ENCODE measurements at places on chromosomes 4 and X.

DNA sequence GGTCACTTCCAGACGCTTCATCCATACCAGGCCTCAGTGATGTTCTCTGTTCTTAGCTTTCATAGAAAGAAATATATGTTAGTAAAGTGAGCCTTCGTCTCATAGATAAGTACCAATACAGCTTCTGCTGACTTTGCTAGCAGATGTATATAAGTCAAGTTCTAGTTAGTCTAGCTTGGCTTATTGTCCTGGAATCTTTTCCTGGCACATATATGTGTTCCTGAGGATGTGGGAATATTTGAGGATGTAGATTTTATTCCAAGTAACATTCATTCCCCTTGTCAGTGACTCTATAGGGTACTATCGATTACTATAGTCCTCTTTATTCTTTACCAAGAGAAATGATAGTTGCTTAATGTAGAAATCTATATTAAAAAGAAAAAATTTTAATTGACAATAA, 135.2 kb upstream of the FAM9C start:
- no peak for DNase-seq

- DNase-seq, result no peak
These were observed 118.0 kb downstream of the CAMK2D start for GRCh38 chr4:113643505-113643904.

GRCh38 chr4:17934286-17934685, 87.3 kb downstream of the LCORL start:
- no peak for DNase-seq

GRCh38 chrX:105765691-105766090, 56.6 kb upstream of the NRK start:
- DNase-seq, result no peak

DNA sequence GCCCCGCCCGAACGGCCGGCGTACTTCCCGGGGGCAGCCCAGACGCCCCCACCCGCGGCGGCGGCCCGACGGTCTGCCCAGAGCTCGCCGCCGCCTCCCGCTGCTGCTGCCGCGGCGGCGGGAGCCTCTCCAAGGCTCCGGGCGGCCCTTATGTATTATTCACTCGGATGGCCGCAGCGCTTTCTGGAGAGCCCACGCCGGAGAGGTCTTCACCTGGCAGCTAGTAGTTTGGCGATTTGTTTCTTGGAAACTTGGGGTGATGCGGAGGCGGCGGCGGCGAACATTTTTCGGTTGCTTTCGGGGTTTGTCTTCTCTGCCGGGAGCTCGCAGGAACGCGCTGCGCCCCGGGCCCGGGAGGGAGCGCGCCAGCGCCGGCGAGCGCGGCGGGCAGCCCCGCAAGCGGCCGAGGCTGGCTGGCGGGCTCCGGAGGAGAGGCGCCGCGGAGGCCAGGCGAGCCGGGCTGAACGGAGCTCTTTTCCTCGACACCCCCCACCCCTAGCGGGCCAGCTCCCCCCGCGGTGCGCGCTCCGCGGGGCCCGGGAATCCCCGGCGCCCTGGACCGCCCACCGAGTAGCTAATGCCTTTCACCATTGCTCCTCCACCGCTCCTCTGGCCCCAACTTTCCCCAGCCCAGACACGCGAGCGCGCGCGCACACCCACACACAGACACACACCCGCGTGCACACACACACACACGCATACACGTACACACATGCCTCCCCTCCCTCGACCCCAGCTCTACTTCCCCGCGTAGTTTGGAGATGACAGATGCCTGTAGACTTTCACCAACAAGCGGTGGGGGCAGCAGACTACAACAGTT, 113.5 kb downstream of the DHX15 start:
- no peak for DNase-seq

DNA sequence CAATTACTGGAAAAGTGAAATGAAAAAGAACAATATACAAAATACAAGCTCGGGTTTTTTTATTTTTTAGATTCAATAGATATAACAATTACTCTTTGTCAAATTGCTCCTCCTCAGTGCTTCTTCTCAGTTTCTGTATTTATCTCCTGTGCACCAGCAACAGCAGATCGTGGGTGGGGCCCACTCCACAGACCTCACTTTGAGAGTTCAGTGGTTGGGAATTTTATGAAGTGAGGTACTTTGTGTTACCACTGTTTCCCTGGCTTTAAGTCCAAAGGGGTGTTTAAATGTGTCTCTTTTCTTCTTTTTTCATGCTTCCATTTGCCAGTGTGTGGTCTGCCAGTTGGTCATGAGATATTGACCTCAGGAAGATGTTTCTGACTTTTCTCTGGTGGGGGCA, 54.4 kb downstream of the KIT start:
- no peak for DNase-seq

DNA sequence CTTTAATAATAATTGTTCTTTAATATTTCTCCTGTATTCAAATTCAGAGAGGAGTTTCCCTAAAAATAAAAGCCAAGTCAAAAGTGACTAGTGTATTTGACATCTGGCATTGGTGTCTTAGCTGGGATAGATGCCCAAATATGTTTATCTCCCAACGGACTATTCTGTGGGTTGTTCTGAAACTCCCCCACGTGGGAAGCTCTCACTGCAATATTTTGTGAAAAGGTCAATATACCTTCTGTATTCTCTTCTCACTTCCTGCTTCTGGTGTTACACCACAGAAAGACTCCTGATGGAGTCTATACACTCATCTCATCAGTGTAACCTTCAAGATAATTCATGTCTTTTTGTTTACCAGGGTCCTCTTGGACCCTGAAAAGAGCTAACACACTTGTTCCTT, 2052.8 kb upstream of the TENM3 start:
- DNase-seq, result no peak

GRCh38 chr4:145539671-145540070, 58.0 kb downstream of the SMAD1 start:
- DNase-seq, result no peak

DNA sequence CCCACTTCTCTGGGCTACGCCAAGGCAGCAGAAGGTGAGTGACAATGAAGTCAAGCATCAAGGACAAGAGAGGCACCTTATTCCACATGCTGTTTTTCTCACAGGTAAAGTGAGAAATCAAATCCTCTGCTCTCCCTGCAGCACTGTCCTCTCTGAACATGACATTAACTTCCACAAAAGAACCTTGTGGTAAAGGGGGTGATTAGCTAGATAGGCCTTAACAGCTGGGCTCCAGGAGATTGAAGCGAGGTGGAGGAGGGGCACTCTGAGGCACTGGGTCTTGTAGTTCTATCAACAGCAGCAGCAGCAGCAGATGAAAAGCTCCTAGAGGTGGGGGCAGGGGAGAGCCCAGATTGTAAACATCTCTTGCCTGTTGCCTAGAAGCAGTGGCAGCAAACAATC, 96.8 kb upstream of the CXXC4 start:
- peak; percentile 20 for DNase-seq

GRCh38 chrX:1239681-1240142, 27.3 kb upstream of the CRLF2 start:
- DNase-seq, result no peak

DNA sequence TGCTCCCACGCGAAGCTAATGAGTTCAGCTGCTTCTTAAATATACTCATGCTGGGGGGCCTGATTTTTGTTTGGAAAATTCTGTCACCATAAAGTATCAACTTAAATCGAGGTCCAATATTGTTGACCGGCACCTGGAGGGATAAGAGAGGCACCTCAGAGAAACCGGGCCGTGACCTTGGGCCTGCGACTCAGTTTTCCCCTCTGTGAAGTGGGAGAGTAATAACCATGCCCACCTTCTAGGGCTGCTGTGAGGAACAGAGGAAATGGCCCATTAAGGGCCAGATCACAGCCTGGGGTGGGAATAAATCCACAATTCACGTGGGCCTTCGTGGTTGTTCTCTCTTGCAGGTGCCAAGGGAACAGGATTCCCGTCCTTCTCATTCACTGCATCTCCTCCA, 39.4 kb downstream of the ZBTB49 start:
- DNase-seq, result no peak

- DNase-seq, result no peak
These were observed at the start of gene LGI2 for GRCh38 chr4:25030277-25031076. Gene LGI2 (minus strand): TSS chr4:25030946. CDS start chr4:25030693, 253 bp downstream.

- DNase-seq, result no peak
These were observed 72.6 kb downstream of the DMD start for GRCh38 chrX:33138677-33139249.

DNA sequence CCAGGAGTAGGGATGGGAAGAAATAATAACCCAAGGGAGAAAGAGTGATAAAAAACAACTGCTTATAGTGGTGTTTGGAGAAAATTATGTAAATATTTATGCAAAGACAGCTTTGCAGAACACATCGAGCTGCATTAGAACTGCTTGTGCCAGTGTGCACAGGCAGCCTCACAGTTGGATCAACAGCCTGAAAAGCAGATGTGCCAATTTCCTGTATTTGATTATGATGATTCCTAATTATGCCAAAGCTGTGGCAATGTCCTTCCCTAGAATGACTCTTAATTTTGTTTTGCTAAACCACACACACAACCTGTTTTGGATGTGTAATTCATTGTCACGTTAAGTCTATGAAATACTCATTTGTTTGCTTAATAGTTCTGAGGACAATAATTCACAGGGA, 30.6 kb upstream of the ANTXR2 start:
- no peak for DNase-seq

DNA sequence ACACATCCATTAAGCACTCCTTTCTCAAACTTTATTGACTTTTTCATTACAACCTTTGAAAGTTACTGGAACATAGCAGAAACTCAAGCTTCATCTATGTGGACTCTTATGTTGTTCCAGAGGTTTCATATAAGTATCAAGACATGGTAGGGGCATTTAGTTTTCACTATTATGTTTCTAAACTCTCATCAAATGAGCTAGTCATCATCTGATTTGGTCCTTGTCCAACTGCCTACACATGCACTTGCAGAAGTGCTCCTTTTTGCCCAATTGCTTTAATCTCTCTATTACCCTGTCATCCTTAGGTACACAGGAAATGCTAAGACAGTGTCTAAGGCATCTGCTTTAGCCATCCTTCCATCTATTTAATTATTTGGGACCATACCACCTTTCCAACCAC, 42.2 kb upstream of the EPGN start:
- DNase-seq, result no peak

DNA sequence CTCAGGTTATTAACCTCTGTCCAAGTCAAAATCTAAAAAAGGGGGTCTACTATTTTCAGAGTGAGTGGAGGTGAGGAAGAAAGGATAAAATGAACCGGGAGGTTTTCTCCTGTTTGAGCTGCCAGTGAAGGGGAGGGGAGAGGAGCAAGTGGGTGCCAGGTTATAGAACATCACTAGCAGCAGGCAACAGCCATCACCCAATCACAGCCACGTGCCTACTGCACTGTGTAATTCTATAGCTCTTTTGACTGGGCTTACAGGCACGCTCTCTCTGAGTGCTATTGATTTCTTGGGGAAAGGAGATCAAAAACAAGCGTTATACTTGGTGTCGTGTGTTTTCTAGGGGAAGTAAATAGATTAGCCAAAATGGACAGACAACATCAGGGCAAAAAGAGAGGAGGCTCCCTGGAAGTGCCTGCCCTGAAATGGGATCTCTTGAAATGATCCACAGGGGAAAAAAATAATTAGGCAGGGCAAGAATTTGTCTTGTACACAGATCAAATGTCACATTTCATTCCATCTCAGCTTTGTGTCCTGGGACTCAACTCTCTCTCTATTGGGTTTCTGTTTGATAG, 300.5 kb upstream of the LCORL start:
- no peak for DNase-seq

GRCh38 chr4:8396762-8397406, 43.6 kb downstream of the ACOX3 start:
- no peak for DNase-seq

- DNase-seq, result no peak
These were observed 247.8 kb upstream of the POU3F4 start for GRCh38 chrX:83260288-83260687.

DNA sequence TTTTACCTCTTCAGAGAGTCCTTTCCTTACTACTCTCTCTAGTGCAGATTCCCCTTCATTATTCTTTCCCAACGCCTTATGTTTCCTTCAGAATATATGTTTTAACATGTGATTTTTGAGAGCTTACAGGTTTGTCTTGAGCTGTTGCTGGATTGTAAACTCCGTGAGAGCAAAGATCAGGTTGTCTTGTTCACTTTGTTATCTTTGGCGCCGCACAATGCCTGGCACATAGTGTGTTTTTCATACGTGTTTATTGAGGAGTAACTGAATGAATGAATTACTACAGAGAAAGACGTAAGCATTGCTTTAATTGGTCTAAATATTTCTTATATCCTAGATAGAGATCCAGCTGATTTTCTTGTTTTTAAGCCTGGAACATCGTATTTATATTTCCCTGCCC, 80.5 kb upstream of the SLC4A4 start:
- DNase-seq, result no peak

DNA sequence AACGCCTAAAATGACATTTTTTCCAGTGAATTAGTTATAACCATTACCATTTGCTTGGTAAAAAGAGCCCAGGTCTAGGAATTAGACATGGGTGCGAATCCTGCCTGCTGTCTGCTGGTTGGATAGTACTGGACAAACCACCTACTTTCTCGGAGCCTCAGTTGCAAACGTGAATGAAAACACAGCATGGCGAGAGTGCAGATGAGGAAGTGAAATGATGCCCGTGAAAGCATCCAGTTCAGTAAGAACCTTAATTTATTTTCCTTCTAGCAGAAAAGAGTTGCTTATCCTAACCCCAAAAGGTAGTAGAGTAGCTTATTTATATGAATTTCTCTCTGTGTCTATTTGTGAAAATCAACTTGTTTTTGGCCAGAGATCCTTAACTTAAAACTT, 171.4 kb upstream of the GALNT7 start:
- DNase-seq, result no peak

- DNase-seq, result no peak
These were observed 41.4 kb upstream of the NDST4 start for GRCh38 chr4:115154826-115155225.

DNA sequence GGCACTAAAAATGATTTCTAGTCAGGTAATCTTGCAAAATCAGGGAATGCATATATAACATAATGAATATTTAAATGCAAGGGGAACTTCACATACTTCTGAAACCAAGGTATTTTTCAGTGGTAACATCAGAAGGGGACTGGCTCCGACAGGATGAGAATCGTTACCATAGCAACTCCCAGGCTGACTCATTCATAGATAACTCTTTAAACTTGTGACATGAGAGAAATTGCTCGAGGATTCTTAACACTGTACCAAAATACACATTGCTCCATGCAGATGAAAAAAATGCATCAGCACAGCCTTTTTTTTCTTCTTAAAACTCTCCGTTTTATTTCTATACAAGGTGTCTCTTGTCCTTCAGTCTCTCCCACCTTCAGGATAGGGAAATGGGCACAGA, 114.3 kb downstream of the GABRB1 start:
- no peak for DNase-seq

GRCh38 chr4:26206339-26206738, 114.5 kb upstream of the RBPJ start:
- DNase-seq, result no peak
